Fibroblast of lung (primary cell): ENCODE measurements at places on chromosomes 16 and 17. TPM values are rescaled to one million over a fixed set of nuclear protein-coding genes. Genes with fewer than 3 reads are reported as not detected.

GRCh38 chr17:15175356-15175755 is 89.8 kb downstream of the PMP22 start:
- no peaks in the 10 kb centered on the region for H3K4me1 ChIP-seq
- H3K27me3 ChIP-seq: peaks cover 3% of the 10 kb centered on the region
- DNase-seq: no peak
- H3K36me3 ChIP-seq: no peaks in the 10 kb centered on the region

- no peaks in the 10 kb centered on the region for H3K4me1 ChIP-seq
- peaks cover 14% of the 10 kb centered on the region for H3K27me3 ChIP-seq
- H3K4me3 ChIP-seq: no peak overlapping the region
- H3K27ac ChIP-seq: no peak overlapping the region
- no peaks in the 10 kb centered on the region for H3K36me3 ChIP-seq
Observed at GRCh38 chr16:31331141-31331764, 23.7 kb upstream of the ITGAX start.

DNA sequence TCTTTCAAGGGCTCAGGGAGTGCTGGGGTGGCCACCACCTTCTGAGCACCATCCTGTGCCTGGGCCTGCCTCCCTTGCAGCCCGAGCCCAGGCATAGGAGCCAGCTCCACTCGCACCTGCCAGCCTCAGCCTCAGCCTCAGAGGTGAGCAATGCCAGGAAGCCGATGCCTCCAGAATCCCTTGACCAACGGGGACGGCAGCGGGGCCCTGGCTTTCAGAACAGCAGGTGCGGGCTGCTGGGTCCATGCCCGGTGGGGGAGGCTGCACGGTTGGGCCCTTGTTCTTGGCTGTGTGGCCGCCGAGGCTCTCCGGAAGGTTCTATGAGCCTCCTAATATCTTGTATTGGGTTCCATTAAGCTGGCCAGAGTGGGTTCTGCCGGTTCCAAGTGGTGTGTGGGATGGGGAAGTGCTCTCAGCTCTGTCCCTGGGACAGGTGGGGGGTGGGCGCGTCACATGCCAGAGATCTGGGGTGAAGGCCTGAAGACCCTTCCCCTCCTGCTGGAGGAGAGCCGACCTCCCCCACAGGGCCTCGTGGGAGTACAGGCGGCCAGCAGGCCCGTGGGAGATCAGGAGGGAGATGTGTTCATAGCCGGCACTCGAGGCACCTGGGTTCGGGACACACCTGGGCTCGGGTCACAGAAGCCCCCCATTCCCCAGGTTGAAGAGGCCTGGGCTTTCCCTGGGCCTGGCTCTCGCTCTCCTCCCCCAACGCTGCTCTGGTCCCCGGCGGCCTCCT is 27.0 kb downstream of the NPTX1 start:
- no peaks in the 10 kb centered on the region for H3K36me3 ChIP-seq
- peaks cover 5% of the 10 kb centered on the region for H3K4me1 ChIP-seq
- H3K27me3 ChIP-seq: no peaks in the 10 kb centered on the region
- no peak overlapping the region for H3K27ac ChIP-seq
- H3K4me3 ChIP-seq: no peak overlapping the region

GRCh38 chr16:63650550-63650949 is 1471.3 kb downstream of the CDH11 start:
- no peaks in the 10 kb centered on the region for H3K4me1 ChIP-seq
- no peak overlapping the region for H3K27ac ChIP-seq
- no peaks in the 10 kb centered on the region for H3K36me3 ChIP-seq
- H3K27me3 ChIP-seq: no peaks in the 10 kb centered on the region
- no peak overlapping the region for H3K4me3 ChIP-seq

DNA sequence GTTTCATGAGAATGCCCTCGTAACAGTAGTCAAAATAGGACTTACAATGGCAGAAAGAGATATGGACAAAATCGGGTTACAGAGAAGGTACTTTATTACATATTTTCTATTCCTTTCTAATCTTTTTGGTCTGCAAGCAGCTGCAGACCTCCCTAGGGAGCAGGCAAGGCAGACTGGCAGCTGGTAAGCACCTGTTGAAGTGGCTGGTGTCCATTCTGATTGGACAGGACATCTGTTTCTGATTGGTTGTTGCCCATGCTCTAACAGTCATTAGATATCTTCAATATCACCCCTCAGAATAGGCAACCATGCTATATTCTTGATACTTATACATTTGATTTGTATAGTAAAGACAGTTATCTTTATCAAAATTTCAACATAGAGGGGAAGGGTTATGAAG is 606.3 kb downstream of the KCNJ2 start:
- no peaks in the 10 kb centered on the region for H3K36me3 ChIP-seq
- DNase-seq: no peak
- H3K4me1 ChIP-seq: no peaks in the 10 kb centered on the region
- no peak overlapping the region for H3K4me3 ChIP-seq

KRTAP4-9 gene
- not detected in 2 replicates for total RNA-seq
